Diencephalon (tissue), 1 donor: ENCODE measurements at places on chromosomes 5 and 9. TPM values are rescaled to one million over a fixed set of nuclear protein-coding genes. Genes with fewer than 3 reads are reported as not detected.

C9 gene
- not detected for total RNA-seq

PRDM9 gene
- total RNA-seq = not detected

INSYN2B gene
- total RNA-seq = 7.4 TPM

CDH9 gene
- 57.4 TPM for total RNA-seq

FGF18 gene
- 0.69 TPM for total RNA-seq

LHX6 gene
- total RNA-seq = 22.1 TPM

SPARC gene
- 157 TPM for total RNA-seq

FRMD3 gene
- total RNA-seq = 26.5 TPM

PPIC gene
- 7.2 TPM for total RNA-seq

CDH12 gene
- 32.1 TPM for total RNA-seq

INSL6 gene
- not detected for total RNA-seq

CD274 gene
- 1.6 TPM for total RNA-seq

RAB3C gene
- 230 TPM for total RNA-seq

PLAC8L1 gene
- 0.69 TPM for total RNA-seq

ZNF658 gene
- 26.3 TPM for total RNA-seq

PALM2AKAP2 gene
- total RNA-seq = 16.8 TPM

SH3GL2 gene
- 52.1 TPM for total RNA-seq

C6 gene
- 1.6 TPM for total RNA-seq

ANKRD31 gene
- 1.2 TPM for total RNA-seq

AGGF1 gene
- total RNA-seq = 38.5 TPM

PCDHGA10 gene
- 15.2 TPM for total RNA-seq

ROR2 gene
- total RNA-seq = 2.3 TPM

CNTNAP3B gene
- 39.7 TPM for total RNA-seq

FCN1 gene
- total RNA-seq = 1.8 TPM

BARHL1 gene
- 0.69 TPM for total RNA-seq

SPEF2 gene
- 27.5 TPM for total RNA-seq

GABRG2 gene
- total RNA-seq = 68.0 TPM

LRRC70 gene
- total RNA-seq = 4.8 TPM

ACTBL2 gene
- total RNA-seq = not detected

SQSTM1 gene
- total RNA-seq = 63.9 TPM

GHR gene
- total RNA-seq = 6.0 TPM

ZBTB34 gene
- 33.9 TPM for total RNA-seq

ZNF474 gene
- 9.7 TPM for total RNA-seq

TNFSF8 gene
- 0.92 TPM for total RNA-seq
